Daoy (cell line): ENCODE measurements at places on chromosomes 16 and 17. TPM values are rescaled to one million over a fixed set of nuclear protein-coding genes. Genes with fewer than 3 reads are reported as not detected.

DNA sequence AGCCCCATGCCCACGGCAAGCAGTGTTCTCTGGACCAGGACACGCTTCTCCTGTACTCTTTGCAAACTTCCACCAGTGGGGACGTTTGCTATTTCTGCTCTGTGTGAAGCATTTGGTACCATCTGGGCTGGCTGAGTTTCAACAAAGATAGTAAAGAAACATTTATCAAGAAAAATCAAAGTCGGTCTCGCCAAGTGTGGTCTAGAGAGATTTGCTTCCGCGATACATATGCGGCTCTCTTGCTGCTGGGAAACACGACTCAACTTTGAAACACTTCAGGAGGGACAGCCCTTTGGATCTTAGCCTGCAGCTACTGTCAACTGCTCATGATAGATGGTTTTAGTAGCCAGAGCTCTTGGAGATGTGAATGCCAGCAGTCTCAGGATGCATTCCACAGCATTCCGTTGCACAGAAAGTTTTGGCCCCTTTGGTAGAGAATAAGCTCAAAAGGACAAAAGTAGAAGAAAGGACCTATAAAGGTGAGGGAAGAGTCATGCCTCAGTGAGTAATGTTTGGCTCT, 168.2 kb upstream of the CACNG3 start:
- DNase-seq = no peak

GRCh38 chr17:17078832-17079231, 36.6 kb downstream of the MPRIP start:
- DNase-seq = no peak

Gene SPATA22
- total RNA-seq = not detected in 2 replicates

DNA sequence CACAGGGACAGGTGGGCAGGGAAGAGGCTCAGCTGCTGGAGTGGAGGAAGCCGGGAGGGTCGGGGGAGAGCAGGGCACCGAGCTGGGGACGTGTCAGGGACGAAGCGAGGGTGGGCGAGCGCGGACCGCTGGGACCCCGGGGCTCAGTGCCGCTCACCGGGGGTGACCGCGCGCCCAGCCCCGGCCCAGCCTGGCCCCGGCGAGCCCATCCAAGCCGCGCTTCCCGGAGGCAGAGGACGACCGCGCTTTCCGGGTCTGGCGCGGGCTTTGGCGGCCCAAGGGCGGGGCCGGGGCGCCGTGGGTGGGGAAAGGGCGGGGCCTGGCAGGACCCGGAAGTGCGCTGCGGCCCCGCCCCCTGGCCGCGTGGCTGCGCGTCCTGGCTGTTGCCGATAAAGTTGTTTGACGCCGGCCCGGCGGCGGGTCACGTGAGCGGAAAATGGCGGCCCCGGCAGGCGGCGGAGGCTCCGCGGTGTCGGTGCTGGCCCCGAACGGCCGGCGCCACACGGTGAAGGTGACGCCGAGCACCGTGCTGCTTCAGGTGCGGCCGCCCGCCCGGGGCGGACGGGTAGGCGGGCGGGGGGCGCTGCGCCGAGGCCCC, at the start of gene ASPSCR1:
Gene ASPSCR1, plus strand, starts transcription at position 419 of the 598 bp plus-strand sequence. Its CDS starts 18 bp downstream, at position 437.
- DNase-seq = peak; percentile 95

DNA sequence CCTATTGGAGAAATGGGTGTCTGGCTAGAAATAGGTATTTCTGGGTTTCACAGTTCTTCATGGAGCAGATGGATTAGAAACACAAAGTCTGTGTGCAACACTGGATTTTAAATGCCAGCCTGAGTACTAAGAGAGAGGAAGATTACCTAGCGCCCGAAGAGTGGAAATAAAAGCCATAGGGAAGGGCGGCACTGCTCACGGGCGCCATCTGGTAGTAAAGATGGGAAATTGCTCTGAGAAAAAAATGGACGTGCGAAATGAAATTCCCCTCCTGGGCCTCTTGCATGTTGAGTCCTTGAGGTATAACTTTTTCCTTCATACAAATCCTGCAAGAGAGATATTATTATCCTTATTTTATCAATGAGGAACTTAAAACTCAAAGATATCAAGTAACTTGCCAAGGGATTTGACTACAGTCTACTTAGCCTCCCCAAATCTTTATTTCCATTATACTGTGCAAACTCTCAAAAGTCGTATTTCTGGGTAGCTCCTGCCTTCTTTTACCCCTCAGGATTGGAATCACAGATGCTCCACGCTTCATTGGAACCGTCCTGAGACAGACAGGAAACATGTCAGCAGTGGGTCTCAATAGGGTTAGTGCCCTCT, 72.8 kb downstream of the MMD start:
- peak; percentile 46 for DNase-seq

DNA sequence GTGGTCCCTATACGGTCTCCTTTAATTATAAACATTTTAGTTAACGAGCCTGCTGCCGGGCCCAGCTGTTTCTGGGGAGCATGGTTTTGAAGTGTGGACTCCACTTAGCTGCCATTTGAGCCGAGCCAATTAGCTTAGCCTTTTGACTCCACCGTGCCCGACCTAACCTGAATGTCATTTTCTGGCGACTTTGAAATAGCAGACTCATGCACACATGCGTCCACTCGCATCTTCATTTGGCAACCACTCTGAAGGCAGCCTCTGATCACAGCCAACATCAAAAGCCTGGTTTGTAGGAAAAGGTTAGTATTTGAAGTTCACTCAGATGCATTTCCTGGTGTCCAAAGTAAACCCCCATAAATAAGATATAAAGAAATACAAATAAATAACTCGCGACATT, 16.8 kb downstream of the AXIN2 start:
- no peak for DNase-seq

GRCh38 chr16:105521-105920, 27.5 kb downstream of the MPG start:
- DNase-seq = no peak

GRCh38 chr17:19331543-19332245, 30.8 kb downstream of the B9D1 start:
- DNase-seq = no peak

GRCh38 chr16:54602666-54603065, 316.1 kb upstream of the IRX3 start:
- no peak for DNase-seq

GRCh38 chr17:74415608-74416396, 16.1 kb upstream of the GPRC5C start:
- DNase-seq = no peak

Gene EVPLL
- not detected in 2 replicates for total RNA-seq

Gene KRT26
- not detected in 2 replicates for total RNA-seq

DNA sequence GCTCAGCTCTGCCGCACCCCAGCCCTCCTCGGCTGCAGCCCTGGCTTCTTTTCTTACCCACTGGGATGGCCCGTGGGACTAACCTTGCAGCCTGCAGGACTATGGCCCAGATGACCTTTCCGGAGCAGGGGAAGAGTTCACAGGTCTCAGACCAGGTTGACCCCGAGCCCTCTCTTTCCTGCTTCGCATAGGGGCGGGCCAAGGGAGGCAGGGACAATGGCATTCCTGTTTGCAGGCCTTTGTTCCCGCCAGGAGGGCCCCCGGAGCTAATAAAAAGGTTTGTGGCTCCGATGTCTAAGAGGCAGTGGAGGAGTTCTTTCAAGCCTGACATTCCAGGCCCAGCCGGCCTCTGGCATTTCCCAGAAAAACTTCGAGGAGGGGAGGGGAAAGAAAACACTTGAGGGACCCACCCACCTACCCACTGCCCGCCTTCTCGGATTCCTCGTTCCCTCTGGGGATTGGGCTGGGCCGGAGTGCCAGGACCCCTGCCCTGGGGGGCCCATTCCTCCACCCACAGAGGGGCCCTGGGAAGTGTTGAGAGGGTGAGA, 5.8 kb upstream of the SOCS3 start:
- peak; percentile 63 for DNase-seq

Gene KRTAP4-1
- not detected in 2 replicates for total RNA-seq

DNA sequence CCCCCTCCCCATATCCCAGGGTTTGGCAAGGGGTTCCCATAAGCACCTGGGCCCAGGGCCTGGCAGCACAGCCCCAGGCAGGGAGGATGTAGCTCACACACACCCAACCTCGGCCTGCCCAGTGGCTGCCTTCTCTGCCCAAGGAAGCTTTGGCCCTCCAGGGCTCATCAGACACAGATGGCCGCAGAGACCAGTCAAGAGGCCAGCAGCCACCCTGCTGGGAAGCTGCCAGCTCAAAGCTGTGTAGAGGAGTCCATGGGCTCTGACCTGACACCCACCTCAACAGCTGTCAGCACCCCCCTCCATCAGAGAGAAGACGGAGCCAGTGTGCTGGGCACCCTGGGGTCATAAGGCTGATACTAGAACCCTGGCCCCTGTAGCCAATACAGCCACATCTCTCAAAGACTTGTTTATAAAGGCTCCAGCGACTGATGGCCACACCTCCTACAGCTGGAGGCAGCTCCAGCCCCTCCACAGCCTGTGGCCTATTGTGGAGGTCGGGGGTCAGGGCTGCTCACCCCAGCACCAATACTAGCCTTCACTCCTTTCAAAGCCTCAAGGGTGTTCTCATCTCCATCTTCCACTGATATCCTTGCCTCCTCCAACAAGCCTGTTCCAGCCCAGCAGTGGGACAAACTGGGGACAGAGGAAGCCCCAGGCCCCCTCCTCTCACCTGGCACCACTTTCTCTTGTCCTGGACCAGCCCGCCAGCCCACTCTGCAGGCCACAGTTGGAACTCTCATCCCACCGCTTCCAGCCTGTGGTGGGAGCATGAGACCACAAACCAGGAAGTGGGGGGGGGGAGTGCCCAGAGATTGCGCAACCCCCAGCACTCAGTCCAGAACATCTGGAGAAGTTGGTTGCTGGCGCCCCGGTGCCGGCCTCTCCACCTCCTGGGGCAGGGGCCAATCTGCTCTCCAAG, 2.2 kb upstream of the MPG start:
- DNase-seq = peak; percentile 86
